Activated CD4-positive, alpha-beta T cell treated with anti-CD3 and anti-CD28 coated beads, Interleukin-2, Interleukin-6, amounts not matched to agents 100 ng/mL and 50 ng/mL, durations not matched to agents 16 hours and 8 hours (primary cell): ENCODE measurements at places on chromosomes 5 and 9.

- no peak for DNase-seq
These were observed 64.9 kb upstream of the ENTREP1 start for GRCh38 chr9:69260161-69260560.

DNA sequence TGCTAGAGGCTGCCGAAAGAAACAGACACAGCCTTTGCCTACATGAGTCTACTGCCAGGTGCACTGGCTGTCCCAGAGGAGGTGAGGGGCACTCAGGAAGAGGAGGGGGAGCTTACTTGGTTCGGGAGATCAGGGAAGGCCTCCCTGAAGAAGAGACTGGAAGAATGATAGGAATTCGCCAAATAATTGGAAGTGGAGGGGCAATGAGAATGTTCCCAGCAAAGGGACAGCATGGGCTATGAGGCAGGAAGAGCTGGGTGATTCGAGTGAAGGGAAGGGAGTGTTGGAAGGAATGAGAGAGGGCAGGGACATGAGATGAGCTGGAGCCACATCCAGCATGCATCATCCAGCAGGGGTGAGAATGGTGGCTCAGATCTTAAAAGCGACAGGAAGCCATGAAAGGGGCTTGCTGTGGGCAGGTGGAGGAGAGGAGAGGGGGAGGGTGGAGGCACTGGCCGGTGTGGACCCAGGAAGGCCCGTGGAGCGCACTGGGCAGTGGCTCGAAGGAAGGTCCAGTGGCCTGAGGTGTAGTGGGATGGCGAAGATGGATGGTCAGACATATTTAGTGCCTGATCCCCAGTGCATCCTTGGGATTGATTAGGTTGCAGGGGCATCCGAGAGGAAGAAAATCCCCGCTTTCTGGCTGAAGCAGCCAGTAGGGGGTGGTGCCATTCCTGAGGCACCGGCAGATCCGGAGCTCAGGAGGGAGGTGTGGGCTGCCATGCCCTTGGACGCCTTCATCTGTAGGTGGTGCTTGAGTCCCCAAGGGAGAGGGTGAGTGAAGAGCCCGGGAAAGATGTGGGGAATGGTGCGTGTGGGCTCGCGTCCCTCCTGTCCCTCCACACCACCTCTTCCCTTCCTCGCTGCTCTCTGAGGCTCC is 53.5 kb upstream of the GARNL3 start:
- DNase-seq = no peak

DNA sequence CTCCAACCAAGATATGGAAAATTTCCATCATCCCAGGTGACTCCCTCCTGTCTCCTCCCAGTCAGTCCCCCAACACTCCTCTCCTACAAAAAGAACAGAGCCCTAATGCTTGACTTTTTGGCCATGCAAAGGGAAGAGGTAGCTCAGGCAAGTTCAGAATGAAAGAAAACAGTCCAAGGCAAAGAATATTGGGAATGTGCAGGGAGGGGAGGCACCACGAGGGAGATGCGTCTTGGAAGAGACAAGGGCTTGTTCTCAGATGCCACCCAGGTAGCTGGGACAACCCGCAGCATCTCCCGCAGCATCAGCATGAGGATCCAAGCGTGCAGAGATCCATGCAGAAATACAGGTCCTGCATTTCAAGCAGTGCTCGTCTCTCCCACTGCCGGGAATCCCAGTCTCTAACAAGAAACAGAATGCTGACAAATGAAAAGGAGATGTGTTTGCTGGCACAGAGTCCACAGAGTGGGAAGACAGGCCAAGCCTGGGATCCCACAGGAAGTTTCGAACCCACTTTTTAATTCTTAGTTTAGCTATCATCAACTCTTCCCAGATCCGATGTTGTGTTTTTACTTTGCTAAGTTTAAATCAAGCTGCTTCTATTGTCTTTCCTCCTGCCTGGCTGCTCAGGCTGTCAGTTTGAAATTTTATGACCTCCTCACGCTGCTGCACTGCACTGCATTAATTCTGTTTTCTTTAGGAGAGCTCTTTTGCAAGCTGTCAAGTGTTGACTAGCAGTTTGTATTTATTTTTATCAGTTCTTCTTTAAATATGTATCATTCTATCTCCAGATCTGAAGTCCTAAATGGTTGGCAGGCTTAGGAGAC is 86.8 kb upstream of the OSMR start:
- DNase-seq = no peak

DNA sequence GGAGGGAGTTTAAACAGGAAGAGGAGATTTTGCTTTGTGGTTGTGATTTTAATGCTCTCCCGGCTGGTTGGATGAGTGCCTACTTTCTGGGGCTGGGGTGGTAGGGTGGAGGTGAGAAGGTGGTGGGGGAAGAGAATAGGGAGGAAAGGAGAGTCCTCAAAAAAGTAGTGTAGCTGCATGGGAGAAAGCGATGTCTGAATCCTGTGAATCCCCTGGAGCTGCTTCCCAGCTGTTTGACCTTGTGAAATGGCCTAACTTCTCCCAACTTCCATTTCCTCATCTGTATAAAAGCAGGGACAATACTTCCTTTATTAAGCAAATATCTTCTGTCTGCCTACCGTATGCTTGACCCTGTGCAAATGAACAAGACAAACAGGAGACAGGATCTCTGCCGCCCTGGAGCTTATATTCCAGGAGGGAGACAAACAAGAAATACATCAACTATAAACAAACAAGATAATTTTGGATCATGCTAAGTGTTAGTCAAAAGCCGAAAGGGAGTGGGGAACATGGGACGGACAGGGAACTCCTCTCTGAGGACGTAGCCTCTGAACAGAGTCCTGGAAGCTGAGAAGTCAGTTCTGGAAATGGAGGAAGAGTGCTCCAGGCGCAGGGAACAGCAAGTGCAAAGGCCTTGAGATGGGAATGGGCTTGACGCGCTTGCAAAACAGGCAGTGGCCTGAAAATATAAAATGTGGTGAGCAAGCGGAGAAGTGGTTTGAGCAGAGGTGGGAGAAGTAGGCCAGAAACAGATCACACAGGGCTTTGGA is 103.5 kb downstream of the SPRY4 start:
- no peak for DNase-seq

- no peak for DNase-seq
These were observed 8.8 kb downstream of the FGF18 start for GRCh38 chr5:171428168-171428696.

GRCh38 chr5:169637085-169637548 is at the start of gene DOCK2:
Gene DOCK2 (plus strand): TSS chr5:169637275. CDS start chr5:169637327, 52 bp downstream.
- DNase-seq = peak; percentile 85

DNA sequence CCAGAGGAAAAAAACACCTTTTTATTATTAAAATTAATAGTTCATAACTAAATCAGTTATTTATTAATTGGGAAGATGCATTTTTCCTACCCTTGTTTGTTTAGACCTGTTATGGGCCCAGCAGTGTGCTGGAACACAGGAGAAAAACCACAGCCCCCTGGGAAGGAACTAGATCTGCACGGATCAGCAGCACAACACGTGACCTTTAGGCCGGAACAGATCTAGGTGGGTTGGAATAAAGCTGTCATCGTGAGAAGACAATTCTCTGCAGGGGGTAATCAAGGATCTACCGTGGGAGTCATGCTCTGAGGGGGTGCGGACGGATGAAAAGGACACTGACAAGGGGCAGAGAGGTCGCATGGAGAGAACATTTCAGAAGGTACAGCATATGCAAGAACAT is 95.8 kb upstream of the SPATA31C2 start:
- no peak for DNase-seq

- DNase-seq = no peak
These were observed 184.7 kb downstream of the AOPEP start for GRCh38 chr9:94911211-94911610.

- DNase-seq = no peak
These were observed 13.6 kb downstream of the LPCAT1 start for GRCh38 chr5:1510151-1510561.

DNA sequence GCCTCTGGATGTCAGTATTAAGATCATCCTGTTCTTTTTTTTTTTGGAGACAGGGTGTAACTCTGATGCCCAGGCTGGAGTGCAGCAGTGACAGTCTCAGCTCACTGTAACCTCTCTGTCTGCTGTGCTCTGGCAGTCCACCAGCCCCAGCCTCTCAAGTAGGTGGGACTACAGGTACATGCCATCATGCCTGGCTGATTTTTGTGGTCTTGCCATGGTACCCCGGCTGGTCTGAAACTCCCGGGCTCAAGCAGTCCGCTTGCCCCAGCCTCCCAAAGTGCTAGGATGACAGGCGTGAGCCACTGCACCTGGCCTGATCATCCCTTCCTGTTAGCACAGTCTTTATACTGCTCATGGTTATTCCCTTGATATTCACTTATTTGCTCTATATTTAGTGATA is 3.5 kb downstream of the KDM4C start:
- no peak for DNase-seq

- DNase-seq = peak; percentile 75
These were observed 1.2 kb upstream of the INSL6 start for GRCh38 chr9:5186416-5187169.

GRCh38 chr5:318931-319601 is 2.4 kb upstream of the AHRR start:
- DNase-seq = no peak

- DNase-seq = no peak
These were observed 9.6 kb downstream of the LAMC3 start for GRCh38 chr9:131018621-131019020.

DNA sequence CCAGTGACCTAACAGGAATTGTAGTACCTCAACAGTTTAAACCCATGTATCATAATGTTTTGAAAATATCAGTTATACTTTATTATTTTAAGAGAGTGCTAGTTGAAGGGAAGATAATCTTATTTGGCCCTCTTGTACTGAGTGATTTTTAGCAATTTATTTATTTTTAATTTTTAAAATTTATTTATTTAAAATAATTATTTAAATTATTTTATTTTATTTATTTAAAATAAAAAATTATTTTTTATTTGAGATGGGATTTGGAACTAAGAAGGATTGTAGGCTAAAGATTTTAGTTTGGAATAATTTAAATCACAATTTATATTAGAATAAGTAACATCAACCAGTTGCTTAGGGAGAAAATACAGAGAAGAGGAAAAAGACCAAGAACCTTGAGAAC is 54.2 kb downstream of the NAA35 start:
- DNase-seq = no peak

DNA sequence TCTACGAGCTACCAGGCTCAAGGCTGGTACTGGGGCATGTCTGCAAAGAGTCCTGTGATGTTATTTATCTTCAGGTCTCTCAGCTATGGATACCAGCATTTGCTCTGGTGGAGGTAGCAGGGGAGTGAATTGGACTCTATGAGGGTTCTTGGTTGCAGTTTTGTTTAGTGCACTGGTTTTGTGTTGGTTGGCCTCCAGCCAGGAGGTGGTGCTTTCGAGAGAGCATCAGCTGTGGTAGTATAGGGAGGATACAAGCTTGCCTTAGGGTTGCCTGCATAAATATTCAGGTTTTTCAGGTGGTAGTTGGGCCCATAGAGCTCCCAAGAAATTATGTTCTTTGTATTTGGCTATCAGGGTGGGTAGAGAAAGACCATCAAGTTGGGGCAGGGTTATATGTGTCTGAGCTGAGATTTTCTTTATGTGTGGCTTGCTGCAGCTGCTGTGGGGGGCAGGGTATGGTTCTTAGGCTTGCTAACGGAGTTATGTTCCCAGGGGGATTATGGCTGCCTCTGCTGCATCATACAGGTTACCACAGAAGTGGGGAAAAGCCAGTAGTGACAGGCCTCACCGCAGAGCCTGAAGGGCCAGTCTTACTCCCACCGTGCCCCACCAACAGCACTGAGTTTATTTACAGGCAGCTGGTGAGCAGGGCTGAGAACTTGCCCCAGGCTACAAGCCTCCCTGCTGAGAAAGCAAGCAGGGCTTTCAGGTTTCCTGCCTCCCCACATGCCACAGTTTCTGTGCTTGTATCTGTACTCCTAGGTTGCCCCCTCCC is 9.7 kb upstream of the RIOK2 start:
- no peak for DNase-seq

DNA sequence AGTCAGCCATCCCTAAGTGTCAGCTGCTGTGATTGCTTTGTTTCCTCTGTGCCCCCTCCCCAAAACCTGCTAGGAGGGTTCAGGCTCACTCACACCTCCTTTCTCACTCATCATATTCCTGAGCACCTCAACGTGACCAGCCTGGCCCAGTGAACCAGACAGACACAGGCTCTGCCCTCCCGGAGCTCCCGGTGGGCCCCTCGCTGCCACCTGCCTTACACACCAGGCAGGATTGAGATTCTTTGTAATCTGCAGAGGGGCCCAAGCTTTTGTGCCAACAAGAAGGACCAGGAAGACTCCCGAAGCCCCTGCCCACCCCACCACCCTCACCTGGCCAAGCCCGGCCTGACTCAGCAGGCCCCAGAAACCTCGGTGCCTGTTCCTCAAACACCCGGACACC is 87.8 kb downstream of the NTNG2 start:
- DNase-seq = no peak

DNA sequence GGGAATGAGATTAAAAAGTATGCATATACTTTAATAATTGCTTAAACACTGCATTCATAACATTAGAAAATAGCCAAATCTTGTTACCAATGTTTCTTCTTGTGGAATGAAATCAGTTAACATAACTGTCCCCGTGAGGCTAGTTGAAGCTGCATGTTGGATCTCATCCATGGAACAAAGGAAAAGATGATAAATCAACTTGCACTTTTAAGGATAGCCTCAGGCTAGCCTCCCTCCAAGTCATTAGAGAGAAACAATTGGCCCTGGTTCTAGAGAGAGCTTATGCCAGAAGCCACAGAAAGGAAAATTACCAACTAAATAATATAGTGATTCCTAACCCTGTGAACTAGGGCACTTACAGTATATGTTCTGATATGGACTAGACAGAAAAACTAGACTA is 66.9 kb downstream of the GRIN3A start:
- no peak for DNase-seq

- no peak for DNase-seq
These were observed 139.4 kb upstream of the SLC12A2 start for GRCh38 chr5:127944125-127944524.

GRCh38 chr5:1332461-1333001 is 12.4 kb downstream of the CLPTM1L start:
- no peak for DNase-seq

- no peak for DNase-seq
These were observed 460.8 kb downstream of the MTRR start for GRCh38 chr5:8329773-8330172.

- DNase-seq = peak; percentile 35
These were observed 49.5 kb upstream of the SUSD1 start for GRCh38 chr9:112224401-112225289.

DNA sequence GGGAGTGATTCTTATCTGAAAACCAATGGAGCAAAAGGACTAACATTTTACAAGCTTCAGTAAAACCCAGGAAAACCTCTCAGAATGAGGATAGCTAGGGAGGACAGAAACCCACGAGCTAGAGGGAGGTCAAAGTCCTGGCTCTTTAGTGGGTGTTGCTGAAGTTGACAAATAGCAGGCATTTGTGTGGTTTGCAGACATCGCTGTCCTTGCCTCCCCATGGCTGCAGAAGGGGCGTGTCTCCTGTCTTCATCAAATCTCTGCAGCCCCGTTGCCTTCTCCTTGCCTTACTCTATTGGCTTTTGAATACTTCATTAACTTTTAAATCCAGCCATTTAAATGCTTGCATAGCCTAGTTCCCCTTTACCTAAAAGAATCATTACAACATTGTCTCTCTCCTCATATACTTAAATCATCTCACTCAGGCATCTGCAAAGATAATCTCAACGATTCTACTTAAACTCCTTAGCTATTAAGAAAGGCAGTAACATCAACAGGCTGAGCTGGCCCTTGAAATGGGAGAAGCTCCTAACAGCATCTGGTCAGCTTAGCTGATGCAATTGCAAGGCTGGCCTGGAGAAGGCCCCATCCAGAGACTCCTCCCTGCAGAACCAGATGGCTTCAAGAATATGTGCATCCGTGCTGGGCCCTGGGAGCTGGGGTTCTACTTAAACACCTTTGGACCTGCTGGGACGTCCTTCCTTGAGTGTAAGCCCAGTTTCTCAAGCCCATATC is 152.8 kb upstream of the TAS2R1 start:
- no peak for DNase-seq

GRCh38 chr9:69945671-69946141 is 97.9 kb upstream of the MAMDC2 start:
- no peak for DNase-seq

GRCh38 chr9:73558471-73558870 is 406.8 kb downstream of the ANXA1 start:
- DNase-seq = no peak
